RKO (cell line): ENCODE measurements at places on chromosomes 5 and 9.

DNA sequence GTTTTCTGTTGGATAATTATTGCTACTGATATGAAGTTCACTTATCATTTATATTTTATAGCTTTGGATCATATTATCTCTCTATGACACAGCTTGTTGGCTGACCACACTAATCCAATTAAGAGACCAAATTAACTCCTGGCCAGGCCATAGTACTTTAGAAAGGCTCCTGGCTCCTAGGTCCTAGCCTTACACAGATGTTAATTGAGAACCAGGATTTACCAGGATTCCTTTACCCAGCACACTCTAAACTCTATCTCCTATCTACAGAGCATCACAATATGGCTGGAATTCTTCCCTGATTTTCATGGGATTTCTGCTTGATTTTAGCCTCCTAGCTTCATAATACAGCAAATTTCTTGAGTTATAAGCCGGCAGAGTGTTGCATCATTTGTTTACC lies 80.3 kb downstream of the SLCO6A1 start:
- no peak for DNase-seq

GRCh38 chr9:97076238-97076637 lies 37.3 kb upstream of the CTSV start:
- DNase-seq = no peak

GRCh38 chr9:137749511-137749910 lies 128.1 kb upstream of the CACNA1B start:
- no peak for DNase-seq

DNA sequence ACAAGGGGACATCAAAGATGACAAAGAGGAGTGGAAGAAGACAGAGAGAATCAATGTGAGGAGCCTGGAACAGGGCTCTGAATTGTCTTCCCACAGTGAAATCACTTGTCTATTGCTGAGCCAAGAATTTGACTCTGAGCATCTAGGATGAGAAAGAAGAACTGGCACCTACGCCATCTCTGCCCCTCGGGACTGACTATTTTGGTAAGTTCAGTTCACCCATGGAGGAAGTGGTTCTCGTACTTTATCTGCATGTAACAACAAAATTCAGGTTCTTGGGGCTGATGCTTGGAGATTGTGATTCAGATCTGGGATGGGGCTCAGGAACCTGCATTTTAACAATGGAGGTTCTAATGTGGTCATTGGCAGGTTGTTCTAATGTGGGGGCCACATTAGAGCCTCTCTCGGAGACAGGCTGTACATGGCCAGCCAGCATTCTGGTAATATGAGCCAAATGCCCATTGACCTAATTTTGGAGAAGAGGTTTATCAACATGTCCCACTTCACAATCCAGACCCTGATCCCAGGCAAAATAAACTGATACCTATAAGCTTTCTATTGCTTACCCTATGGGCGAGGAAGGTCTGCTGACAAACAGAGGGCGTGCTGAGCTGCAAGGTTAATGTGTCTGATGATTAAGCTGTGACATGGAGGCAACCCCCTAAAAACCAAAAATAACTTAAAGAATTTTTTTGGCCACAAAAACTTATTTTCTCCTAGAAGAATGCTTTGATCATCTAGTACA lies 2.7 kb upstream of the IL12B start:
- DNase-seq = no peak

GRCh38 chr5:2916076-2916682 lies 164.7 kb upstream of the IRX2 start:
- no peak for DNase-seq

GRCh38 chr9:5557606-5558587 lies 47.6 kb downstream of the PDCD1LG2 start:
- no peak for DNase-seq

DNA sequence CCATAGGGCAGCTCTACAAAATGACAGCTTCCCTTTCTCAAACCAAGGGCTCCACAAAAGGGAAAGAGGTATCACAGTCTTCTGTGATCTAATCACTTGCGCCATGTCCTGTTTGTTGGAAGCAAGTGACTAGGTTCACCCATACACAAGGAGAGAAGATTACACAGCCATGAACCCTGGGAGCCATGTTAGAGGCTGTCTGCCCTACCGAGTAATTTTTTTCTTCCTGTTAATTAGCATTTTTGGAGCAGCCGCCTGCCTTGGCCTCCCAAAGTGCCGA lies 33.2 kb upstream of the GOLPH3 start:
- DNase-seq = no peak

GRCh38 chr9:109889456-109889855 lies 109.5 kb downstream of the PALM2AKAP2 start:
- no peak for DNase-seq

DNA sequence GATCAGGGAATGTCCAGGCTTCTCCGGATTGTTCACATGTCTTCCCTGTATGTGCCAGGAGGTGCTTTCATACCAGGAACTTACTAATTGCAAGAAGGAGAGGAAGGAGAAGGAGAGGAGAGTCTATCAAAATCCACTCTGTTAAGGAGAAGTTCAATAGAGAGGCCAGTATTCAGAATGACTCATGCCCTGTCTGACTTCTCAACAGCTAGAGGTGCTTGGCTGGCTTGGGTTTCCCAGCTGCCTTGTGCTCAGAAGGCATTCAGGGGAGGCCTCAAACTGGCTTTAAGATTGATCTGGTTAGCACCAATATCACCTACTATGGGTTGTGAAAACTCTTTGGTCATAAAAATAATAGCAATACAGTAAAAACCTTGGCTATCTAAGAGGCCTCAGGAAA lies 167.9 kb upstream of the GLRA1 start:
- DNase-seq = peak; percentile 16

- DNase-seq = no peak
These were observed 133.2 kb downstream of the ENTREP1 start for GRCh38 chr9:69458176-69458575.
